A172 (cell line): ENCODE measurements at places on chromosomes 7 and 10. TPM values are rescaled to one million over a fixed set of nuclear protein-coding genes. Genes with fewer than 3 reads are reported as not detected.
A peak's percentile ranks its signal among the peaks of the same experiment; 100 is the strongest.

DNA sequence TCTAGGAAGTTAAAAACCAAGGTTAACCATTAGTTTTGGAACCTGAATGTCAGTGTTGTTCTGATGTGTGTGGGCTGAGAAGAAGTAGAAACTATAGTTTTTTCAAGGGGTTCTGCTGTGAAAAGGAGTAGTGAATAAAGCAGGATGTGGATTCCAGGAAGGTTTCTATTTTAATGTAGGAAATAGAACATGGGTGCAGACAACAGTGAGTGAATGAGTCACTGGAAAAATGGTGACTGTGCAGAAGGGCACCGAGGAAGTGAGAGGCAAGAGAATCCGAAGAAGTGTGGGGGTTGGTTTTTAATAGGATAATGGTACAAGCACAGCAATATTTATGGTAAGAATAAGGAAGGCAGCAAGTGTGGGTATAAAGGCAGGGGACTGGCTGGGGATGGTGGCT is 120.4 kb downstream of the ARHGAP21 start:
- DNase-seq = peak; percentile 78

- peak; percentile 98 for DNase-seq
Observed at GRCh38 chr7:130292682-130293257, at the start of gene CPA4. TSS of gene CPA4 (plus strand) at chr7:130293161. CDS start at chr7:130293181, 20 bp downstream.

RAPGEF5 gene
- 3.2 and 11.5 TPM in 2 replicates for total RNA-seq

DNA sequence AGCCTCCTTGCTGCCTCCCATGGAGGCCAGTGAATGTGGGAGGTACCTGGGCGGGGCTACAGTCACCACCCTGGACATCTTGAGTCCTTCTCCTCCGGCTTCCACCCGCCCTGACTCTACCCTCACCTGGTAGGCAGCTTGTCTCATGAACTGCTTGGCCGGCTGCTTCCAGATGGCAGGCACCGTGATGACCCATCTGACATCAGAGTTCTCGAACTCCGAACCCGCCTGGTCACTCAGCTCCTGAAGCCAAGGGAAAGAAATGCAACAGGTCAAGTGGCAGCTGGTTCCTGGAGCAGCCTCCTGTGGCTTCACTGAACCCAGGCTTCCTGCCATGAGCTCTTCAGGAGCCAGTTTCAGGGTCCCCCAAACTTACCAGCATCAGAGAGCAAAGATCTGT is 50.1 kb downstream of the HSPA12A start:
- no peak for DNase-seq

DNA sequence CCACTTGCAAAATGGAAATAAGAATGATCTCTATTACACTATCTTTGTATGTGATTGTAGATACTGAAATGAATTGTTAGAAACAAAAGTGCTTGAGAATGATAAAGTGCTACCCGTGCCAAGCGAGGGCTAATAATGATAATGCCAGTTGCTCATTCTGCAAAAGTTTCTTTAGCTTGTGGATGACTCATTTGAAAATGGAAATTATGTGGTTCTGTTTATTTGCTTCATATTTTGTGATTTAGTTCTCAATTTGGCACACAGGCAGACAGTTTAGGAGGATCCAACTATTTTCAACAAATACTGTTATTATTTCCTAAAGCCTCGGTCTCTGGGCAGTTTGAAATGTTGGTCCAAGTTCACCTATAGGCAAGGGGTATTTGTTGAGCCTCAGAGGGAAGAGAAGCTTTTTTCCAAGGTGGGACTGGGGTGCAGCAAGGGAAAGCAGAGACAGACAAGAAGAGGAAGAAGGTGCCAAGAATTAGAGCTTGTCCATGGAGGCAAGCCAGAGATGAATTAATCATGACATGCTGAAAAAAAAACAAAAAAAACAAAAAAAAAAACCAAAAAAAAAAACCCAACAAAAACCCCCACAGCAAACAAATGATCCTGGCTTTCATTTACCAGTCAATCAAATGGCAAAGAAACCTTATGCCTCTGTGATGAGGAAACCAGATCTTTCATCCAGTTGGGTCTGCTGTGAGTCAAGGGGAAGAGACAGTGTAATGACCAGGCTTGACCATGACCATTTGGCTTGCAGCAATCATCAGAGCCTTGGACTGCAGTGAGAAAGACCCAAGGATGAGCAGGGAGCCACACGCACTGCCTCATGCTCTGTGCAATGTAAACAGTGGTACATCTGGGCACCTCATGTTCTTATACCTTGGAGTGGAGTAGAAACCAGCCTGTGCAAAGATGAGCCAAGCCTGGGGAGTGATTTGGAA is 285.0 kb upstream of the HABP2 start:
- no peak for DNase-seq

- no peak for DNase-seq
Observed at GRCh38 chr10:32481606-32482005, 35.7 kb downstream of the CCDC7 start.

- no peak for DNase-seq
Observed at GRCh38 chr10:62000037-62000603, 98.6 kb downstream of the ARID5B start.

- no peak for DNase-seq
Observed at GRCh38 chr7:50661345-50662040, 96.3 kb upstream of the DDC start.

DNA sequence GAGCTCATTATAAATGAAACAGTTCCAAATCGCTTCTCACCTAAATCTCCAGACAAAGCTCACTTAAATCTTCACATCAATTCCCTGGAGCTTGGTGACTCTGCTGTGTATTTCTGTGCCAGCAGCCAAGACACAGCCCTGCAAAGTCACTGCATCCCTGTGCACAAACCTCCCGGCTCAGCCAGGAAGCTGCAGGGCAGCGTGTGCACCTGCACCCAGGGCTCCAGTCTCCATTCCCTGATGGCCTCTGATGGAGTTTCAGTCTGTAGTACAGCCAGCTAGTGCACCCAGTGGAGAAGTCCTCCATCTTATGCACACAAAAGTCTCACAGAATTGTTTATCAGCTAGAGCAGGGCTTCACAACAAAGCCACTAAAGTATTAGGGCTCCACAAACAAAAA is 51.1 kb upstream of the PRSS58 start:
- no peak for DNase-seq

MYH16 gene
- total RNA-seq = 0.78 and 1.1 TPM in 2 replicates

COL1A2 gene
- total RNA-seq = 104 and 144 TPM in 2 replicates

GIMAP5 gene
- total RNA-seq = not detected in 2 replicates

PRLHR gene
- total RNA-seq = not detected in 2 replicates

ADARB2 gene
- total RNA-seq = 0.38 and 1.2 TPM in 2 replicates

DNA sequence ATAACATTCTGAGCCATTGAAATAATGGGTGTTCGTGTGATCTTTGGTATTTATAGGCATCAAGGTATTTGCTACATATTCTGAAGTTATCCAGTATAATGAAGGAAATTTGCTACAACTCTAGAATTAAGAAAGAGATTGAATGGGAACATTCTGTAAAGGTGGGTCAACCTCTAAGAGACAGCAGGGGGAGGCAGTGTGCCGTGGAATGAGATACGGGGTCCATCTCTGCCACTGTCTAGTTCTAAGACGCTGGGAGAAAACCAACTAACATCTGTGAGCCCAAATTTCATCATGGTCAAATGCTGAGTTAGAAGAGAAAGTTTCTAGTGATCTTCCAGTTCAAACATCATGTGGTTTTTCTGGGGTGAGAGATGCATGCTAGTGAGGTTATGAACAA is 368.9 kb downstream of the SORCS1 start:
- peak; percentile 33 for DNase-seq

DNA sequence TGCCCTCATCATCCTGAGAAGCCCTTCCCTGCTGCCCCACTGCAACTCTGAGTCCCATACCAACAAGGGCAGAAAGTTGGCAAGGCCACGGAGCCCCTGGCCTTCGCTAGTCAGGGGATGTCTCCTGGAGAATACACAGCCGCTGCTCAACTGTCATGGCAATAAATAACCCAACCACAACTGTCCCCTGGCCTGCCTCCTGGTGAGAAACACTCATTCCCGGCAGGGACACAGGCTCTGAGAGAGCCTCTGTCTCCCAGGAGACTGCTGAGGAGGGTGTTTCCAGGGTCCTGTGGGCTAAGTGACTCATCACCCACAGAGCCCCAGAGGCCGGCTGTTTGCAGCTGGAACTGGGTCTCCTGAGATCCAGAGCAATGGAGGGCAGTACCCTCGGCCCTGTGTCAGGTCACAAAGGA is 354.1 kb downstream of the TNS3 start:
- peak; percentile 97 for DNase-seq

DNA sequence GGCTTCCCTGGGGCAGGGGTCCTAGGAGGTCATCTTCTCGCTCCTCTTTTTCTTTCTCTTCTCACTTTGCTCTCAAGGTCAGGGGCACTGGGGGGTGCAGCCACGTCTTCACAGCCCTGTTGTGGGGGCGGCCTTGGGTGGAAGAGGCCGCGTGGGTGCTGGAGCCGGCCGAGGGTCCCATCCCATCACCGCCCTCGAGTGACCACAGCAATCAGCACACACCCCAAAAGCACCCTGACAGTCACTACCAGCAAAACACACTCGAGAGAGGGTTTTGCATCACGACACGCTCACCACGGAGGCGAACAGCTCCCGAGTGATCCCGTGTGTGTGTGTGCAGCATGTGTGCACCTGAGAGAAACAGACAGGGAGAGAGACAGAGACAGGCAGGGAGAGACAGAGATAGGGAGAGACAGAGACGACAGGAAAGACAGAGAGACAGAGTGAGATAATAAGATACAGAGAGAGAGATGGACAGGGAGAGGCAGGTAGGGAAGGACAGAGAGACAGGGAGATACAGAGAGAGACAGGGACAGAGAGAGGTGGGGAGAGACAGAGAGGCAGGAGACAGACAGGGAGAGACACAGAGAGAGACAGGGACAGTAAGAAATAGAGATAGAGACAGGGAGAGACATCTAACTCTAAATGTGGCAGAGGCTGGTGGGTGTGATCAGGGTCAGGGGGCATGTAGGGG is 100.9 kb downstream of the WDR37 start:
- DNase-seq = no peak

DNA sequence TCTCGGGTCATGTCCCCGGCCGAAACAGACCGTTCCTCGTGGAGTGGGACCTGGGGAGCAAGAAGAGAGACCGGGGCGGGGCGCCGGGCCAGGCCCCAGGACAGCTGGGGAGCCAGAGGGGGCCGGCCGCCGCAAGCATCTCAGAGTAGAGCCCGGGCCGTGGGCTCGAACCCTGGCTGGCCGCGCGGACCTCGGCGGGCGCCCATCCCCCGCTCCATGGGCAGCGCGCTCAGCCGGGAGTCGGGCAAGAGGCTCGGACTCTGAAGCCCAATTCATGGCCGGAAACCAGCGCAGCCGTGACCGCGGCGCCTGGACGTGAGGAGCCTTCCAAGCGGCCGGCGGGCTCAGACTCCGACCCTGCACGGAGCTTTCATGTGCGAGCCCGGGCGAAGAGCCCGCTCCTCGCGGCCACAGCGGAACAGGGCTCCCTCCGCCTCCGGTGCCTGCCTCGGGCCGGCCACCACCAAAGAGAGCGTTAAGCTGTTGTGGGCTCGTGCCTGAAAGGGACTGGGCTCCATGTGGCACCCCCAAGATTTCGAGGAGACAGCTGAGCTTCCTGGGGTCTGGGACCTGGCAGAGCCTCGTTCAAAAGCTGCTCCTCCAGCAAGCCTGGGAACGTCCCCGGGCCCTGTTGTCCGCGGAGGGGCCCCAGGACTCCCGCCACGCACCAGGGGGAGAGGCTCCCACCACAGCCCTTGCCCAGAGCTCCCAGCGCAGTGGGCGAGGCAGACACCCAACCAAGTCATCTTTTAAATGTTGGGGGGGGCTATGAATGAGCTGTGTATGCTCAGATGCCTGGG is 757 bp upstream of the GRID1 start:
- DNase-seq = no peak

DNA sequence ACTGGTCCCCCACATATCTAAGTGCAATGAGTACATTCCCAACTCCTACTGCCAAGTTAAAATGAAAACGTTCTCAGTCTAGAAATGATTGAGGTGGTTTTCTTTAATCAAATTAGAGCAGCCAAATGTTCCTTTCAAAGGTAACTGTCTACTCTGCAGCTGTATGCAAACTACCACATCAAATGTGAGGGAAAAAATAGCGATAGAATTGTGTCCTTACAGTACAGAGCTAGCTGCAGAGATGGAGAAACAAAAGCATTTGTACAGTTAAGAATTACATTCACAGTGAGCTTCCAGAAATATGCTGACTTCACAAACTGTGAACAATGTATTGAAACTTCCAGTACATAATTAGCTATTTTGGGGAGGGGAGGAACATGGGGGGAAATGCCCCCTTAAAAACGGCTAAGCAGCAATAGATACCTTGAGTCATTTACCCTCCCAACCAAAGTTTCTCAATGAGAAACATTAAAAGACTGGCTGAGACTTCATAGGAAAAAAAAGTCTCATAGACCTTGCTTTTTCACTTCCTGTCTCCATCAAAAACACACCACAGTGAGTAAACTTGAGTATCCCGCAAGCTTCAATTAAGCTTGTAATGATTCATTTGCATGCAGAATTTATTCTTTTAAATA is 22.9 kb downstream of the CDK6 start:
- DNase-seq = no peak

DNA sequence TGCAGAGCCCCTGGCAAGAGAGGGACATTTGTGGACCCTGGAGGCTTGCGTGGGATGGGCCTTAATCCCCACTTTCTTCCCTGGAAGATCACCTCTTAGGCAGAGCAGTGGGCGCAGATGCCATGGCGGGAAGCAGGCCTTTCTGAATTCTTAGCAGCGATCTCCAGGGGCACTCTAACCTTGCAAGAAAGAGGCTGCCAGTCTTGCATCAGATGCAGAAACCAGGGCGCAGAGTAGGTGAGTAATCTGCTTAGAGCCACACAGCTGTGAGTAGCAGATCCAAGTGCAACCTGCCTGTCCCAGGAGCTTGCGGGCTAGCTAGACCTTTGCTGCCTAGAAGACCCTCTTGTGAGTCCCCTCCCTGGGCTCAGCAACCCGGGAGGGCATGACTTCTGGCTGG is 40.0 kb downstream of the KCTD7 start:
- no peak for DNase-seq

GRCh38 chr10:130333185-130333584 is 197.0 kb downstream of the GLRX3 start:
- DNase-seq = no peak

FAM200A gene
- total RNA-seq = 11.4 and 12.3 TPM in 2 replicates

DNA sequence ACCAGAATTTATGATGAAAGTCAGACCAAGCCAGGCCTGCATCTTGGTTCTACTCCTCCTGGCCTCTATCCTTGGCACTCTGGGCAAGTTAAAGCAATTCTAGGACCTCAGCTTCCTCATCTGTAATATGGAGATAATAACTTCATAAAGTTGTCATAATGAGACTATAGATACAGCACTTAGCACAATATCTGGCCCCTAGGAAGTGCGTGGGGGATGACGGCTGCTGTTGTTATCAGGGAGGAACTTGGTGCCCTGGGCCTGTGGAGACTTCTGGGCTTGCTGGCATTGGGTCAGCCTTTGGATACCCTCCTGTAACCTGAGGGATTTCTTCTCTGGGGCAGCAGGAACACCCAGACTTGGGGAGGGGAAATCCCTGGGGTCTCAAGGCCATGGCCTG is 27.6 kb downstream of the PFKFB3 start:
- DNase-seq = no peak

DNA sequence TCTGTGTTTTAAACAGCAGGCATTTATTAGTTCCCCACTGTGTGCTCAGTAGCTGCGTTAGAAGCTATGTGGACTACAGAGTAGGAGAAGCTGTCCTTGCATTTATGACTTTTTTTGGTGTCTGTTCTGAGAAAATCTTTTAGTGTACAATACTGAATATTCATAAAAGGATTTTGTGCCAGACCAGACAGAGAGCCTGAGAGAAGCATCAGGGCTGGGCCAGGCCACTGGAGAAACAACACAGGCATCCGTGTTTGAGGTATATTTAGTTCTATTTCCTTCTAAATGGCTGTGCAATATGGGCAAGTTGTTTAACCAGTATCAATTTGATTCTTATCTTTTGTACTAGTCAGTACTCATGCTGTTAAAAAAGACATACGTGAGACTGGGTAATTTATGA is 182.8 kb downstream of the SH2D4B start:
- no peak for DNase-seq

ERVW-1 gene
- total RNA-seq = not detected in 2 replicates

MSS51 gene
- 0.07 and 0.60 TPM in 2 replicates for total RNA-seq

MNX1 gene
- total RNA-seq = 0.90 and 1.6 TPM in 2 replicates
